ENCODE measurements at places on chromosomes 16 and 17. TPM values are rescaled to one million over a fixed set of nuclear protein-coding genes. Genes with fewer than 3 reads are reported as not detected.

GRCh38 chr17:60416368-60416925 is 5.8 kb upstream of the CHCT1 start:
- H3K4me1 ChIP-seq: peaks cover 4% of the 10 kb centered on the region
- H3K4me3 ChIP-seq: no peak overlapping the region
- H3K36me3 ChIP-seq: no peaks in the 10 kb centered on the region
- H3K27ac ChIP-seq: no peak overlapping the region
- DNase-seq: no peak
- H3K27me3 ChIP-seq: no peaks in the 10 kb centered on the region

DNA sequence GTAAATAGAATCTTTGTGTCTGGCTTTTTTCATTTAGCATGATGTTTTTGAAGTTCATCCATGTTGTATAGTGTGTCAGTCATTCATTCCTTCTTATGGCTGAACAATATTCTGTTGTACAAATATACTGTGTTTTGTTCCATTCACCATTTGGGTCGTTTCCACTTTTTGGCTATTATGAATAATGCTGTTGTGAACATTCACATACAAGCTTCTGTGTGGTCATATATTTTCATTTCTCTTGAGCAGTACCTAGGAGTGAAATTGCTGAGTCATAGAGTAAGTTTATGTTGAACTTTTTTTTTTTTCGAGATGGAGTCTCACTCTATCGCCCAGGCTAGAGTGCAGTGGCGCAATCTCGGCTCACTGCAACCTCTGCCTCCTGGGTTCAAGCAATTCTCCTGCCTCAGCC is 32.3 kb upstream of the TAOK1 start:
- no peaks in the 10 kb centered on the region for H3K4me1 ChIP-seq
- no peaks in the 10 kb centered on the region for H3K36me3 ChIP-seq
- no peak overlapping the region for H3K27ac ChIP-seq
- no peak overlapping the region for H3K4me3 ChIP-seq
- H3K27me3 ChIP-seq: no peaks in the 10 kb centered on the region
- DNase-seq: no peak

DNA sequence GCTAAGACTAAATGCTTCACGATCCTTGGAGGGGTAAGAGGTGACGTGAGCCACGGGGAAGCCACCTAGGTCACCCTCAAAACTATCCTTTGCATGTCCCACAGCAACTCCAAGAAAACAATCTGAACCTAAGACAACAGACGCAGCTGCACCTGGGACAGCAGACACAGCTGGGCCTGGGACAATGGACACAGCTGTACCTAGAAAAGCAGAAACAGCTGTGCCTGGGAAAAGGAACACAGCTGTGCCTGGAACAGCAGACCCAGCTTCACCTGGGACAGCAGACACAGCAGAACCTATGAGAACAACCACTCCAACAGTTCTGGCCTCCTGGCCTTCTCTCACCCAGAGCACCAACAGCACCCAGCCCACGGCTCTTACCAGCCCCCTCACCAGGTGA is 11.7 kb upstream of the CD300LD start:
- H3K4me3 ChIP-seq: no peak overlapping the region
- peaks cover 14% of the 10 kb centered on the region for H3K4me1 ChIP-seq
- peaks cover 42% of the 10 kb centered on the region for H3K27me3 ChIP-seq
- no peak for DNase-seq
- no peaks in the 10 kb centered on the region for H3K36me3 ChIP-seq

GRCh38 chr16:27571433-27572326 is 21.7 kb downstream of the KATNIP start:
- no peak overlapping the region for H3K27ac ChIP-seq
- H3K4me3 ChIP-seq: no peak overlapping the region
- no peak for DNase-seq
- no peaks in the 10 kb centered on the region for H3K27me3 ChIP-seq
- peaks cover 18% of the 10 kb centered on the region for H3K36me3 ChIP-seq
- no peaks in the 10 kb centered on the region for H3K4me1 ChIP-seq

DNA sequence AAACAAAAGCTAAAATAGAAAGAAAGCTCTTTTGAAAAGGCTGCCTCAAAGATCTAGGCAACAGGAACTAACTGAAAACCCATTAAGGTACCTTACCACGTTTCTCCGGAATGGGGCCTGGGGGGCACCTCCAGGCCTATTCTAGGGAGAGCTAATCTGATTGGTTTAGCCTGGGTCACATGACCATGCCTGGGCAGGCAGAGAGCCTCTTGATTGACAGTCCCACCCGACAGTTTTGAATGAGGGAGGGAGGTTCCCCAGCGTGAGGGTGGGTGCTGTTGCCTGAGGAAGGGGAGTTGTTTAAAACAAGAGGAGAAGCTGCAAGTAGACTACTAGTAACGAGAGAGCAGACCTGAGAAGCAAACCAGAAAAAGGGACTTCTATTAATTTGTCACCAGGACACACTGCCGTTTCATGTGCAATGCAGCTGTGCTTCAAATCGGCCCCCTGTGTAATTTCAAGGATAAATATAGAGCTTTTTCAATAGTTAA is 143.4 kb upstream of the HS3ST2 start:
- no peaks in the 10 kb centered on the region for H3K36me3 ChIP-seq
- peaks cover 27% of the 10 kb centered on the region for H3K27me3 ChIP-seq
- peaks cover 3% of the 10 kb centered on the region for H3K4me1 ChIP-seq
- DNase-seq: peak; percentile 24
- H3K27ac ChIP-seq: no peak overlapping the region

The BEAN1 gene
- total RNA-seq: not detected

- DNase-seq: no peak
- H3K36me3 ChIP-seq: no peaks in the 10 kb centered on the region
- no peaks in the 10 kb centered on the region for H3K27me3 ChIP-seq
- H3K4me3 ChIP-seq: no peak overlapping the region
Measured at GRCh38 chr16:22186517-22186916, 19.6 kb upstream of the EEF2K start.
